ENCODE measurements at places on chromosomes 6 and 20.

GRCh38 chr6:129440691-129441090 is 269.3 kb downstream of the ARHGAP18 start:
- DNase-seq: no peak

- no peak for DNase-seq
Measured at GRCh38 chr6:51528556-51528955, 558.9 kb downstream of the PKHD1 start.

GRCh38 chr20:560680-561079 is 17.1 kb upstream of the CSNK2A1 start:
- no peak for DNase-seq

DNA sequence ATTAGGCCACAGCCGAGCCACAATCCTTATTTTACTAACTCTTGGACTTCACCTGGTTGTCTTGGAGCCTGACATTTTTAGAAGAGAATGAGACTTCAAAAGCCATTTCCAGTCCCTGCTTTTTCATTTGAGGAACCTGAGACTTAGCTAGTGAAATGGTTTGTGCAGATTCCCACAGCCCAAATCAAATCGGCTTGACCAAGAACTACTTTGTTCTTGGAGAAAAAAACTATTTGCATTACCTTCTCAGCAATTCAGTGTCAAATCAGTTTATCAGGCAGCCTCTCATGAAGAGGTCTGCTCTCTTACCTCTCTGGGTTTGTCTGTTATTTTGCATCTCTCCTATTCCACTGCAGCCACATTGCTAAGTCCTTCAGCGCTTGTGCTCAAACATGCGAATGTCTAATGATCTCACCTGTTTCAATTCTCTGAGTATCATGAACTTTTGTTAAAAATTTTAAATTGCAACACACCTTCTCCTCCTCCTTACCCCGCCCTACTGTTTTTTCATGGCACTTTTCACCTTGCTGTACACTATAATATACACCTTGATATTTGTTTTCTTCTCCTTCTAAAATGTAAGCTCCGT is 573 bp upstream of the IFNGR1 start:
- no peak for DNase-seq

GRCh38 chr6:25224242-25224641 is 54.9 kb upstream of the CARMIL1 start:
- DNase-seq: no peak

GRCh38 chr6:78629154-78629721 is 238.1 kb upstream of the IRAK1BP1 start:
- no peak for DNase-seq
